ENCODE measurements at places on chromosomes 12 and 14.

- no peak for DNase-seq
Observed at GRCh38 chr14:103740991-103741689, 25.5 kb downstream of the ZFYVE21 start.

DNA sequence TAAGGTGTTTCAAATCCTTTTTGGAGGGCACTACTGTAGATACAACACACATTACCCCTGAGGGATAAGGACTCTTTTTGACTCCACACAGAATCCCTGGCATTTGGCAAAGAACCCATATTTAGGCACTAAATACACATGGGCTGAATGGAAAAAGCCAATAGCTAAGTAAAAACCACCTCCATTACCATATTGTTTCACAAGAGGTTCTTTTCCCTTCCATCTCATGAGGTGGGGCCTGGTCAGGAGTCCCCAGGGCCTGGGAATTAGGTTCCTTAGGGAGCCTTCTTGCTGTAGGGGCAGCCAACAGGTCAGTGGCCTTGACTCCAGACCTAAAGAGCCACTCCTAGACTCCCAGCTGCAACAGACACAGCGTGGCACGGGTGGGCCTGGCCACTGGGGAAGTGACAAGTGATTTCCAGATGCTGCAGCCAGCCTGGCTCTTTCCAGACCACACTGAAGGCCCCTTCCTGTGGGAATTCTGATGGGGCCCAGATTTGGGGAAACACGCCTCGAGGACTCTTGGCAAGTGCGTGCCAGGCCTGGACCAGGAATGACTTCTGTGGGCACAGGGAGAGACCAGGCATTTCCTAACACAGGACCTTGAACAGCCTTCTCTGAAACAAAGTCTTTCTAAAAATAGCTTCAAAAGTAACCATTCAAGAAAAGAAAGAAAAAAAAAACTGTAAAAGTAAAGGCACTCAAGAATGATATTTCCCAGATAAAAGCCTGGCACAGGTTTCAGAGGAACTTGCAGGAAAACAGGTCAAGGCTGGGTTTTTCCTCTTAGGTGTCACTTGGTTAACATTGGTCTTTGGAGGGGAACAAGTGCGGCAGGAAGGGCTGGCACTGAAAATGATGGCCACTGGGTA lies 18.1 kb downstream of the SSH1 start:
- no peak for DNase-seq

DNA sequence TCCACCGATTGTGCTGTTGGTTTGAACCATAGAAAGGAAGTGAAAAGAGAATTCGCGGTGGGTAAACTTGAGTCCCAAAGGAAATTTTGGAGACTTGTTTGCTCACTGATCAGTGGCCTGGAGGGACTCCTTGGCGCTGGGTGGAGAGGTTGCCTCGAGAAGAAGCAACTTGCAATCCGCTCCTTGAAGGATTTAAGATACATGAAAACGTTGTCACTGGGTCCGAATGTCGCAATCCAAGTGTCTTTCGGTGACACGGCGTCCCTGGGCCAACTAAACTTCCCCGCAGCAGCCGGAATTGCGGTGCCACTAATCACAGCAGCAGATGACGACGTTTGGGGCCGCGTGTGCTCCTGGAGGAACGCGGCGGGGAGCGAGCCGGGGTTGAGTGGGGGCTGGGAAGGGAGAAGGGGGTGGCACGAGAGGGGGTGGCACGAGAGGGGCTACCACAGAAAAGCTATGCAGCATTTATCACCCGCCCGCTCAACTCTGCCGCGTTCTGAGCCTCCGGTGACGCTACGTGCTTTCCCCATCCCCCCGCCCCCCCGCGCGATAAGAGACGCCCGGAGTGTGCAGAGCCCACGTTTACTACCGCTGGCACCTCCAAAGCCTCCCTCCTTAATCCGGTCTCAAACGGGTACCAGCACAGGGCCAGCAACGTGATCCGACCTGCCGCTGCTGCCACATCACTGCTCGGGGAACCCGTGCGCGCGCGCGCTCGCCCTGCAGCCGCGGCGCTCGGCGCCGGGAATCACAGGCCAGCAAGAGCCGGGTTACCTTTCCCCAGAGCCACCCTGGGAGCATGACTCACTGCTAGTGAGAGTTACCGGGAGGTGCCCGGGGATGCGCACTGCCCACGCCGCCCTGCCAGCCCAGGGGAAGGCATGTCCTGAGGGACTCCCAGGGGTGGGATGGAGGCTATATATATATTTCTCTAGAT lies 833 bp upstream of the BHLHE41 start:
- DNase-seq: peak; percentile 73

GRCh38 chr12:71626768-71627167 lies 36.9 kb downstream of the ZFC3H1 start:
- no peak for DNase-seq

DNA sequence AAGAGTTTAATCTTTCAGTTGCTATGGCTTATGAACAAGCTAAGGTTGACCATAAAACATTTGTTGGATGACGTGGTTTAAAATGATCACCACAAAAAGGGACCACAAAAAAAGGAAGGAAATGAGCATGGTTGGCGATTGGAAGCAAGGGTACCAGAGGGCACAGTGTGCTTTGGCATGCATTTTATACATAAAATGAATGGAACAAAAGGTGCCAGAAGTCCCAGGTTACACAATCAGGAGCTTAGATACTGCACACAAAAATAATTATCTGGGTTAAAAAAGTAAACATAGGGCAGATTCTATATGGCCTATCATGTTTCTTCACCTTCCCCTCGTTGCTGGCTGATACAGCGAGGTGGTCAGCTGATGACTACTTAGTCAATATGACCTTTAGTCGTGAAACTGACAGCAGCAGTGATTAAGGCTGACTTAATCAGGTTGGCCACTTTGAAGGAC lies 50.7 kb downstream of the ZC3H14 start:
- no peak for DNase-seq

- no peak for DNase-seq
Observed at GRCh38 chr14:105925615-105926372, 399.4 kb downstream of the TMEM121 start.

- peak; percentile 73 for DNase-seq
Observed at GRCh38 chr12:38142974-38143373, 173.6 kb upstream of the ALG10B start.

DNA sequence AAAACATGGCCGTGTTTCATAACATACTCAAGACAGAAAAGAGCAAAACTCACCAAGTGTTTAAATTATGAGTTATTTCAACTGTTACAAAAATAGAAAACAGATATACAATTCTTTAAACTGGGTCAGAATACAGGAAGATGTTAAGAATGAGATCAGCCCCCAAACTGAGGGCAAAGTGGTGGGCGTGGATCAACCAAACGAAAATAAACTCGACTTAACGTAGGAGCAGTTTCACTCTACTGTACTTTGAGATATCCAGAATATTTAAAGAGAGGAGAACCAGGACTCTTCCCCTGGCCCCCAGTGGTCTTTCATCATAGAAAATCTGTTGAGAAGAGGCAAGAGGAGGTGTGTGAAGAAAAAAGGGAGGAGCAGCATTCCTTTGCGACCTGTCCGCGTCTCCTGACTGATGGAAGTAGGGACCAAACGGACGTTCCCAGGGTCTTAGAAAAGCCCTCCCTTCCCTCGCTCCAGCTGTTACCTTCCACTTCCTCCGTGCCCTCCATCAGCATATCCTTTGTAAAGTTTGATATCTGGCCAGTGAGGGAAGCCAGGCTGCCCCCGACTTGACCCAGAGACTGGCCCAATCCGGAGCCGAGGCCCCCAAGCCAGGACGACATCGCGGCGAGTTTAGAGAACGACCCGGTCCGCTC lies 668 bp downstream of the TRIP11 start:
- peak; percentile 77 for DNase-seq

DNA sequence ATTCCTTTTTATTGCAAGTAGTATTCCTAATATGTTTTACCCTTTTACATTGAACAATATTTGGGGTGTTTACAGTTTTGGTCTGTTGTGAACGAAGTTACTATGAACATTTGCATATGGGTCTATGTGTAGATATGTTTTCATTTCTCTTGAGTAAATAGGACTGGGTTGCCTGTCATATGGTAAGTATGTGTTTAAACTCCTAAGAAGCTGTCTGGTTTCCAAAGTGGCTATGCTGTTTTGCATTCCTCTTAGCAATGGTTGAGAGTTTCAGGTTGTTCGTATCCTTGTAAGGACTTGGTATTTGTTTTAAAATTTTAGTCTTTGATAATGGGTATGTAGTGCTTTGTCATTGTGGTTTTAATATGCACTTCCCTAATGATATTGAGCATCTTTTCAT lies 6.3 kb downstream of the METAP2 start:
- DNase-seq: no peak

DNA sequence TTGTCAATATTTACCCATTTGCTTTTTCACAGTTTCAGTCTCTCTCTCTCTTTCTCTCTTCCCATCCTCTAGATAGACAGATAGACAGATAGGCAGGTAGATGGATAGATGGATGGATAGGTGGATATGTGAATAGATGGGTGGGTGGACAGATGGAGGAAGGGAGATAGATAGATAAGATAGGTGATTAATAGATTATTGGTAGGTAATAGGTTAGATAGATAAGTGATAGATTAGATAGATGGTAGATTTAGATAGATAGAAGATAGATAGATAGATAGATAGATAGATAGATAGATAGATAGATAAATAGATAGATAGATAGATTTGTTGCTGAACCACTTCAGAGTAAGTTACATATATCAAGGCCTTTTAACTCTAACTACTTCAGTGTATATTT lies 148.2 kb downstream of the SLC15A4 start:
- DNase-seq: no peak

- DNase-seq: no peak
Observed at GRCh38 chr14:82411298-82411697, 877.6 kb upstream of the SEL1L start.

DNA sequence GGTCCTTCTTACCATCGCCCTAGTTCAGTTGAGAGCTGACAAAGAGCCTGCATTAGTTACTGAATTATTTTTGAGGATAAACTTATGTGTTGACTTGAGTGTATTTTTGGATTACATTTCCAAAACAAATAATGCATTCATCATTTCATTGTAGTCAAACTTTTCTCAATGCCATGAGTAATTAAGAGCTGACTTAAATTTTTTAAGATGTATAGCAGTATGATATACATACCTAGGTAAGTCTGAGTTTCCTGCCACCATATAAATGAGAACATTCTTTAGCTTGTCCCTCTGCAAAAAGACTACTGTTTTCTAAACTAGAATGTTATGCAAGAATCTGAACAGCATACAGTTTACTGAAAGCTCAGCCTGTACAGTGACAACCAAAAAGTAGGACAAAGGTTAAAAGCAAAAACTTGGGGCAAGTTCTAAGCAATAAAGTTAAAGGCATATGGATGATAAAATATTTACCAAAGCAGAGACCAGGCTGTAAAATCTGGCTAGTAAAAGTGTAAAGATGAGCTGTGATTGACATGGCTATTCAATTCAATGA lies 82.1 kb upstream of the FERMT2 start:
- DNase-seq: no peak

DNA sequence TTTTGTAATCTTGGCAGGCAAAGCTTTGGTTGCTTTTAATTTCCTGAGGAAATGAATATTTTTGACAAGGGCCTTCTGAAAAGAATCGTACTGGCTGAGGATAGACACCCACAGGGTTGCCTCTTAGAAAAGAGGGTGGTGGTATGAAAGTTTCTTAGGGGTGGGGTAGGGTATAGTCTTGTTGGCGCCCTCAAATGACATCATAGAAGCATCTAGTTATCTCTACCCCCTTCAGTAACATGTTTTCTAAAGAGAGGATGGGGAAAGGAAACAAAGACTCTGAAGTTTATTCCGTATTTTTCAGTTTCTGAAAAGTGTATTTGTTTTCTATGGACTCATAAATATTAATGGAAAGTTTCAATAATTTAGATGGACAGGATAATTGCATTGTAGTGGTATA lies 13.7 kb downstream of the PRKCH start:
- no peak for DNase-seq

DNA sequence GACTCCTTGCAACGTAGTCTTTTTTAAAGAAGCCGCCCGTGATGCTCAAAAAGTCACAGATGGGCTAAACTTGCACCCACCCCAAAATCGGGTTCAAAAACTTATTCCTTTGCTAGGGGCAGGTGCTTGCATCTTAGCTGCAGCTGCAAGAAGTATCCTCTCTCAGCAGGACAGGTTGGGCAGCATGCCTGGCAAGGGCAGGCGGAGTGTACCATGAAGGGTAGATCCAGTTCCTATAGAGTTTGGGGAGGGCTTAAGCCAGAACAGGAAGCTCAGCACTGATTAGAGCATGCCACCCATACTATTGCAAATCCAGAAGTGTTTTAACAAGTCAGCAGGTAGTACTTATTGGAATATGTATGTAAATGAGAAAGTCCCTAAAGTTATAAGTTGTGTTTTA lies 48.7 kb downstream of the CPM start:
- DNase-seq: peak; percentile 49

GRCh38 chr12:123441523-123442164 lies 5.2 kb upstream of the RILPL2 start:
- no peak for DNase-seq

GRCh38 chr12:121038861-121039668 lies at the start of gene OASL:
Gene OASL, minus strand, starts transcription at chr12:121039246. Its CDS starts 275 bp downstream, at chr12:121038971.
- peak; percentile 64 for DNase-seq

DNA sequence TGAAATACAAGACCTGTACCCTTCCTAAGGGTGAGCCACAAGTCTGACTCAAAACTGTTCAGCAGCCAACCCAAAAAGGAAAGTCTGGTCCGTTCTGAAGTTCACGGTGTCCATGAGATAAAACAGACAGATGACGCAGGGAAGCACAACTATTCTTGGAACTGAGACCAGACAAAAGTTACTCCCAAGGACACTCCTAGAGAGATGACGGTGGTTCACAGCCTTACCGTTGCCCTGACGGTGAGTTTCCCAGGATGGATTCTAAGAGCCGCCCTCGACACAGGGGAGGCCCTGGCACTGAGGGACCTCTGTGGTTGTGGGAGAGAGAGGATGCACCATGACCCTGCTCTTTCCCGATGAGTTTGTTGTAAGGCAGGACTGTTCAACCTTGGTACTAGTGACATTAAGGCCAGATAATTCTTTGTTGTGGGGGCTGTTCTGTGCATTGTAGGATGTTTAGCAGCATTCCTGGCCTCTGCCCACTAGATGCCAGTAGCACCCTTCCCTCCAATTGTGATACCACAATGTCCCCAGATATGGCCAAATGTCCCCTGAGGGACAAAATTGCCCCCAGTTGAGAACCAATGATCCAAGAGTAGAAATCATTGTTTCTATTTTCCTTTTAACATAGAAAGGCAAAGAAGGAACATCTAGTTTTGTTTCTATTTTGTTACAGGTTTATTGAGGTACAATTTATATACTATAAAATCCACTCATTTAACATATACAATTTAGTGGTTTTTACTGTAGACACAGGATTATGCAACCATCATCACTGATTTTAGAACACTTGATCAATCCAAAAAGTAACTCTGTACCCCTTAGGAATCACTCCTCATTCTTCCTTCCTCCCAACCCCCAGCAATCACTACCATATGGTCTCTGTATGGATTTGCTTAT lies 23.0 kb downstream of the OR10P1 start:
- DNase-seq: no peak

GRCh38 chr12:53207042-53207441 lies at the start of gene ITGB7:
Gene ITGB7, minus strand, starts transcription at chr12:53207251. Its CDS starts 6,808 bp downstream, at chr12:53200443.
- no peak for DNase-seq

Data from T47D (cell line).